ENCODE measurements at places on chromosomes 6 and 20.

DNA sequence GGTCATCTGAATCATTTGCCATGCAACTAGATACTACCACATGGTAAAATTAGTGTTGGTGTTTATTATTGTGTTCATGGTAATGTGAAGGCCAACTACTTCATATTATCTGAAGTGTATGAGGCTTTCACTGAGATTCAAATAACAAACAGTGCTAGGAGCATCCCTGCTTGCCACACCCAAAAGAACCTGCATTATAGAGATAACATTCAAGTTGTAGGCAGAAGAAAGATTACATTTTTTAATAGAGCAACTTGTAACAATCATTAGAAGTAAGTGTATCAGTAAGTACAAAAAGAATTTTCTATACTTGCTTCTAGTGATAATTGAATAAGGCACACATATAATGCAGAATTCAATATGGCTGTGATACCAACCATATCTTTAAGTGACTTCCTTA, 49.8 kb downstream of the BCKDHB start:
- DNase-seq = no peak

GRCh38 chr20:40986774-40987173, 41.8 kb upstream of the TOP1 start:
- no peak for DNase-seq

DNA sequence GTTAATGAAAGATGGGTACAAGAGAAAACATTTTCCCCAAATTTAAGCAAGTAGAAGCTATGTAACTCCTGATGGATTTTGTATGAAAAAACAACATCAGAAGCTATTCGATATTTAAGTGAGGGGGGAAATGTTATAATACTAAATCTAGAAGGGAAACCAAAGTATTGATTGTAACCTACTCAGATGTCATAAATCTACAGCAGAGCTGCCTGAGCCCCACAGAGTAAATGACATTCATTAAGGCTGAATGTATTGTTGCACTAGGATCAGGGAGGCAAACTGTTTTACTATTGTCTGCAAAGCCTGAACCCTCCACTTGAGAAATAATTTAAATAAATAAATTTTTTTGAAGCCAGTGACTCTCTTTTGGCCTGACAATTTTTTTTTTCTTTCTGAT, 19.3 kb downstream of the ANKRD6 start:
- DNase-seq = no peak

- no peak for DNase-seq
Observed at GRCh38 chr6:142378138-142378875, 76.5 kb downstream of the ADGRG6 start.

DNA sequence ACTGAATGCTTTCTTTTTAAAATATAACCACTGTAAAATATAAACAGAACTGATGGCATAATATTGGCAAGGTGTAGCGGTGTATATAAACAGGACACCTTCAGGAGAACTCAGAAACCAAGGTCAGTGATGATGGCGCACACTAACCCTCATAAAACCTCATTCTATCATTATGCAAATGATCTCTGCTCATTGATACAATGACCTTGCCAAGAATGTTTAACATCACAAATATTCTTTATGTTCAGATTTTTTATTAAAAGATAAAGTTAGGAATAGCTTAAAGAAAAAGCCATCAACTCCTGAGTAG, 48.6 kb upstream of the DST start:
- DNase-seq = no peak

DNA sequence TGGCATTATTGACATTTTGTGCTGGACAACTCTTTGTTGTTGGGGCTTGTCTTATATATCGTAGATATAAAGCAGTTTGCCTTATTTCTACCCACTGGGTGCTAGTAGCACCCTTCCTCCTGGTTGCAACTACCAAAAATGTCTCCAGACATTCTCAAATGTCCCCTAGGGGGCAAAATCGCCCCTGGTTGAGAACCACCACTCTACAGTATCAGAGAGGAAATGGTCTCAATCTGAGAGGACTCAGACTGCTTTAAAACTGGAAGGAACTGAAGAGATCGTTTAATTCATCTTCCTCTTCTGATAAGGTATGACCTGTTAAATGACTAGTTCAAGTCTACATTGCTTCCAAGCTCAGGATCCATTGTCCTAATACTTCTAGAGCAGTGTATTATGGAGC, 14.9 kb downstream of the SH3BGRL2 start:
- DNase-seq = peak; percentile 37

DNA sequence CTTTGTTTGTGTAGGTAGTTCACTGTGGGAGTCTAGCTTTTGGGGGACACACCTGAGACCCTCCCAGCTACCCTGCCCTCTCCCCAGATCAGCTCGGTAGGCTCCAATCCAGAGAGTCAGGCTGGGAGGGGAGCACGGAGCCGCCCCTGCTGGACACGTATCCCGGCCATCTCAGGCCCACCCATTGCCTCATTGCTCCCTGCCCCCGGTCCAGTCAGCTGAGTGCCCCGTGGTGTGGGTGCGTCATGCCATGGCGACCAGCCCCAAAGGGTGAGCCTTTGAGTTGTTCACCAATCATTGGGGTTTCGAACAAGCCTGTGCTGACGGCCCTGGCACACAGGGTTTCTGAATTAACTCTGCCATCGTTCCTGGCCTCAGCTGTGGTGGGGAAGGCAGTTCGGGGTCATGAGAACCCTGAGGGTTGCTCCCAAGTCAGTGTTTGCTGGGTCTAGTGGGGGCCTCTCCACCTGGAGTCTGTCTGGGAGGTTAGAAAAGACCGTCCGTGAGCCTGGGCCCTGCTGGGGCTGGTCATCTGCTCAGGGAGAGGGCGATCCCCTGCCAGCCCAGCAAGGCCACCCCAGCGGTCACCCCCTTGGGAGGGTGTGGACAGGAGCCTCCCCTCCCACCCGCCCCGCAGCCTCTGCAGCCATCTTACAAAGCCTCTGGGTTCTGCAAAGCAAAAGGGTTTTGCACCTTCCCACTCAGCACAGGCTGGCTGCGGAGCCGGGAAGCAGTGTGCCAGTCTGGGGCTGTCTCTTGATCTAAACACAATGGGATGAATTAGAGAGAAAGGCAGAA, 34.5 kb downstream of the NTSR1 start:
- DNase-seq = no peak

DNA sequence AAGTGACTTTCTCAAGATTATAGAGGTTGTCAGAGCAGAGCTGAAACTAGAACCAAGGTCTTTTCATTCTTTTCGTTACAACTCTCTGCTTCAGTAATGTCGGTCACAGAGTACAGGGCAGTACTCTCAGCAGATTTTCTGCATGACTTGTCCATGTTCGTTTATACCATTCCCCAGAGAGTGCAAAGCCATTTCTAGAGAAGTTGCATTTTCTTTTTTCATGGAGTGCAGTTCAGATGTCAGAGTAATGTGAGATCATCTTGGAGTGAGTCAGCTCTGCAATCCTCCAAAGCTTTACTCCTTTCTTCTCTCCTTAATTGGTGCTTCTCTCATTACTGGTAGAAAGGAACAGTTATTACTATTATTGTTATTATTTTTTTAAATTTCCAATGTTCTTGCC, 115.6 kb upstream of the B3GAT2 start:
- no peak for DNase-seq

- no peak for DNase-seq
Observed at GRCh38 chr6:82176616-82177015, 70.9 kb downstream of the IBTK start.

DNA sequence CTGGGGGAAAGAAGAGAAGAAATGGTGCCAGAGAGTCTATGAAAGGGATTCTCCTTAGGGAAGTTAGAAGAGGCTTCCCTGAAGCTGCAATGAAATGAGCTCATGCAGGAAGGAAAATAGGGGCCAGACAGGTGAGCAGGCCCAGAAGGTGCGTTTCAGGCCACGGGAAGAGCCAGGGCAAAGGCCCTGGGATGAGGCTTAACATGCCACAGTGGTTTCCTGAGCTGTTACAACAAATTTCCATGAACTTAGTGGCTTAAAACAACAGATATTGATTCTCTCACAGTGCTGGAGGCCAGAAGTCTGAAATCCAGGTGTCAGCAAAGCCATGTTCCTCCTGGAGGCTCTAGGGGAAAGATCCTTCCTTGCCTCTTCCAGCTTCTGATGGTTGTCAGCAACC, 167.9 kb downstream of the TFAP2C start:
- no peak for DNase-seq

DNA sequence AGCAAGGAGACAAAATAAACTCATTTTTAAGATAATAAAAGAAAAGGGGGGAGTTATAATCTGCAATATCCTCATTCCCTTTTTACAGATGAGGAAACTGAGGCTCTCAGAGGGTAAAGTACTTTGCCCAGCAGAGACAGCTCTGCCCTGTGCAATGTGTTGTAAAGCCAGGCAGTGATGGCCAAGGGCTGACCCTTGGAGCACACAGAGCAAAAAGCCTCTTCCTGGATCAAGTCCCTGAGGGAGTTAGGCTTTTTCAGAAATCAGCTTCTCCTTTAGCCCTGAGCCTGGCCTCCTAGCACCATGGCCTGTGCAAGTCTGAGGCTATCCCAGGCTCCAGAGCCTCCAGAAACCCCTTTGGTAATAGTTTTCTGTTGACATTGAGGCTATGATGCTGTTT, 234.8 kb downstream of the PHACTR1 start:
- no peak for DNase-seq

- DNase-seq = no peak
Observed at GRCh38 chr20:61806314-61806713, 259.4 kb downstream of the TAF4 start.

DNA sequence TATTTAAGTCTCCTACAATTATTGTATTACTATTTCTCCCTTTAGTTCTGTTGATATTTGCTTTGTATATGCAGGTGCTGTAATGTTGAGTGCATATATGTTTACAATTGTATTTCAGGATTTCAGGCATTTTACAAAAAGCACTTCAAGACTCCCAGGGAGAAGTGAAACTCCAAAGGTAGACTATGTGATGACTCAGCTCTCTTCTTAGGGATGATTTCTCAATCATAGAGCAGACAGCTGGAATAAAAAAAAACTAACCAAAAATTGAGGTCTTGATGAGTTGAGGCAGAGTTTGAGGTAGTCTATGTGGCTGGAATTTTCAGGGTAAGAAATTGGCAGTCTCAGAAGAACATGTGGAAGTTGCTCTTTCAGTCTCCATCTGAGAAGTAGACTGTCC, 786.1 kb downstream of the TFAP2A start:
- DNase-seq = no peak

DNA sequence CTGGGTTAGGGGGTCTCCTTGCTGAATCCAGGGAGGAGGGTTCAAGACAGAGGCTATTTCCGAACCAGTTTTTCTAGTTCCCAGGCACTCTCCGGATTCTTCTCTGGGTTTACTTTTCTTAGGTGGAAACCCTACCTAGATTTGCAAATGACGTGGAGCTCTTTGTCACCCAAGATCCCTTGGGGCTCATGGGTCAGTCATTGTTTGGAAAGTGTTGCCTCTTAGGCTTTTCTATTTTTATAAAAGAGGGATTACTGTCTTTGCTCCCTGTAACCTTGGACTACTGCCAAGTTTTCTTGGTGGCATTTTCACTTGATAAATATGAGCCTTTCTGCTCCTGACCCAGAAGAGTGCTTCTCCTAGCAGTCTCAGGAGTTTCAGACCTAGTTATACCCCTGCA, 33.6 kb downstream of the FAM209B start:
- DNase-seq = no peak

DNA sequence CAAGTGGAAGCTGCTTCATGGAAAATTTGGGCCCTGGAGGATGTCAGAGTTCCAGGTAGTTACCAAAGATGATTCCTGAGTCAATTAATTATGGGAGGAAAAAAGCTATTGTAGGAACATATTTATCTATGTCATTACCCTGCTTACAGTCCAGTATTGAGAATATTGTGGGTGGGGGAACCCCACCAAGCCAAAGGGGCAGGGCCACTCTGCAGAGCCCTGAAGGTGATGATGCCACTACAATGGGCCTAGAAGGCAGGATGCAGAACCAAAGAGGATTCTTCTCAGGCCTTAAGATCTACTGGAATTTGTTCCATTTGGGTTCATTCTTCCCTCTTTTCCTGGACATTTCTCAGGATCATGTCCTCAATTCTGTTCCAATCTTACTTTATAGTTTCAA, 375.2 kb upstream of the MARCKS start:
- no peak for DNase-seq

GRCh38 chr20:53917145-53918019, 153.0 kb downstream of the BCAS1 start:
- DNase-seq = no peak

GRCh38 chr20:22673467-22673866, 89.1 kb upstream of the FOXA2 start:
- no peak for DNase-seq

DNA sequence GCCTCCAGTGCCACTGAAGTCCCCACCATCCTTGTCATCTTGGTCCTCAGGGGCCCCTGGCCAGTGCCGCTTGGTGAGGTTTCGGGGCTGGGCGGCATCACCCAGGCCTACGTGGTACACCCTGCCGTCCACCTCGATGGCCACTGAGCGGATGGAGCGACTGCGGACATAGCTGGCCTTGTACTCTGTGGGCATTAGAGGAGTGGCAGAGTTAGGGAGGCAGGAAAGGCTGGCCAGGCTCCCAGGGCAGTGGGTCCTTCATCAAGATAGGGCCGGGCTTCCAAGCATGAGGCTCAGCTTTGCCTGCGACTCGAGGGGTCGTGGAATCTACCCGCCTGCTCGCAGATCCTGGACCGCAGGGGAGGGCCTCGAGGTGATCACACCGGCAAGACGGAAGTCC, 119.0 kb downstream of the SULF2 start:
- no peak for DNase-seq

All from CD4-positive, alpha-beta T cell treated with Interleukin-6 at 100 ng/mL for 8 hours (primary cell).